HCT116 (cell line): ENCODE measurements at places on chromosomes 5 and 9. TPM values are rescaled to one million over a fixed set of nuclear protein-coding genes. Genes with fewer than 3 reads are reported as not detected.

- H3K27ac ChIP-seq: no peak overlapping the region
- no peak overlapping the region for H3K4me3 ChIP-seq
- H3K27me3 ChIP-seq: no peaks in the 10 kb centered on the region
These were observed 3.6 kb upstream of the SNAPC4 start for GRCh38 chr9:136403538-136403914.

GRCh38 chr5:175837171-175837699 lies 34.1 kb upstream of the CPLX2 start:
- H3K4me1 ChIP-seq: no peaks in the 10 kb centered on the region; the same call in 1 of the 2 replicates
- H3K27ac ChIP-seq: no peak overlapping the region
- H3K36me3 ChIP-seq: no peaks in the 10 kb centered on the region
- DNase-seq: no peak
- no peaks in the 10 kb centered on the region for H3K27me3 ChIP-seq

GRCh38 chr5:35922468-35922867 lies 16.0 kb downstream of the CAPSL start:
- no peaks in the 10 kb centered on the region for H3K36me3 ChIP-seq
- H3K27ac ChIP-seq: no peak overlapping the region
- H3K4me3 ChIP-seq: no peak overlapping the region
- peaks cover 22% of the 10 kb centered on the region for H3K27me3 ChIP-seq

- H3K36me3 ChIP-seq: no peaks in the 10 kb centered on the region
- H3K4me3 ChIP-seq: no peak overlapping the region
- peaks cover 63% of the 10 kb centered on the region for H3K27me3 ChIP-seq
- no peaks in the 10 kb centered on the region for H3K4me1 ChIP-seq
These were observed 216.0 kb upstream of the DAP start for GRCh38 chr5:10977011-10977410.

DNA sequence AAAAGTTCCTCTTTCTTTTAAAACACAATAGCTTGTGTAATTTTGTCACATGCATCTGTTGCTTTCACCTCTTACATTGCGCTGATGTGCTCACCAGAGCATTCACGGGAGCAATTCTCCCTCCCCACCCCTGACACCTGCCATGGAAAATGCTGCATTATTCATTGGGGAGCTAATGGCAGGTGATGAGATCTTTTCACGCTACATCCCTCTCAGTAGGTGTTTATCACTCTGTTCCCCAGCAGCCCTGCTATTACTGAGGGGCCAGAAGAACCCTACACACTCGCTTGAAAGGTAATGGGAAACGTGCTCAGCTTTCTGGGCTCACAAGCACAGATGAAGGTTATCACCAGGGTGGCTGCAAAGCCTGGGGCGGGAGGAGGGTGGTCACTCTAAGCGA lies 398.0 kb downstream of the PSAT1 start:
- DNase-seq: no peak
- no peak overlapping the region for H3K27ac ChIP-seq
- no peaks in the 10 kb centered on the region for H3K36me3 ChIP-seq
- H3K4me1 ChIP-seq: peaks cover 12% of the 10 kb centered on the region
- no peak overlapping the region for H3K4me3 ChIP-seq

GRCh38 chr5:79189439-79190234 lies 46.3 kb upstream of the JMY start:
- no peak overlapping the region for H3K27ac ChIP-seq
- H3K4me3 ChIP-seq: no peak overlapping the region
- peaks cover 5% of the 10 kb centered on the region; the same call in 1 of the 2 replicates for H3K4me1 ChIP-seq
- H3K36me3 ChIP-seq: no peaks in the 10 kb centered on the region
- no peak for DNase-seq

GRCh38 chr9:134071149-134071548 lies 3.3 kb upstream of the BRD3 start:
- no peaks in the 10 kb centered on the region for H3K36me3 ChIP-seq
- DNase-seq: no peak
- H3K27ac ChIP-seq: no peak overlapping the region
- no peak overlapping the region for H3K4me3 ChIP-seq

- no peaks in the 10 kb centered on the region for H3K36me3 ChIP-seq
- no peak for DNase-seq
- no peaks in the 10 kb centered on the region for H3K27me3 ChIP-seq
- H3K4me1 ChIP-seq: peaks cover 4% of the 10 kb centered on the region; the same call in 1 of the 2 replicates
These were observed 68.2 kb upstream of the SPTLC1 start for GRCh38 chr9:92183449-92183848.

- H3K36me3 ChIP-seq: no peaks in the 10 kb centered on the region
- no peak overlapping the region for H3K27ac ChIP-seq
- no peaks in the 10 kb centered on the region for H3K27me3 ChIP-seq
- H3K4me1 ChIP-seq: peaks cover 6% of the 10 kb centered on the region
These were observed 22.1 kb upstream of the LPCAT1 start for GRCh38 chr5:1545805-1546355.

GRCh38 chr5:72815580-72816283 lies 729 bp upstream of the TNPO1 start:
- H3K36me3 ChIP-seq: no peaks in the 10 kb centered on the region
- H3K4me1 ChIP-seq: peaks cover 23% of the 10 kb centered on the region
- DNase-seq: no peak
- peak overlapping the region; percentile 83 for H3K27ac ChIP-seq
- H3K27me3 ChIP-seq: no peaks in the 10 kb centered on the region

GRCh38 chr5:167999182-167999581 lies 292.3 kb upstream of the WWC1 start:
- no peak overlapping the region for H3K27ac ChIP-seq
- no peaks in the 10 kb centered on the region for H3K4me1 ChIP-seq
- H3K27me3 ChIP-seq: peaks cover 34% of the 10 kb centered on the region
- no peaks in the 10 kb centered on the region for H3K36me3 ChIP-seq
- H3K4me3 ChIP-seq: no peak overlapping the region
- no peak for DNase-seq

DNA sequence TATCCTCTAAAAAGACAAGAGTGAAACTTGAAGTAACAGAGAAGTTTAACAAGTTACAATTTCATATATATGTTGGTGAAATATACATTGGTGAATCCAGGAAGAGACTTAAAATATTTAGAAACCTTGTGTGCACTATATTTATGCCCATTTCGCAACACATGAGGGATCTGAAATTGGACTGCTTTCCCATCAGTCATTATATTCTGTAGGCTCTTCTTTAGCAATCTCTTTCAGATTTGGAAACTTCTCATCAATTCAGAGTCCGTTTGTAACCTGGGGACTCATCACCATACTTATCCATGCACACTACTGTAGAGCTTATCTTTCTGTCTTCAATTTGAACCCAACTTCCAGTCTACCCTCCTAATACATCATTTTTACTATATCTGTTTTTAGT lies 2.1 kb downstream of the ITGA1 start:
- H3K36me3 ChIP-seq: no peaks in the 10 kb centered on the region
- H3K4me1 ChIP-seq: peaks cover 15% of the 10 kb centered on the region; the same call in 1 of the 2 replicates
- no peak overlapping the region for H3K27ac ChIP-seq
- H3K27me3 ChIP-seq: no peaks in the 10 kb centered on the region

DNA sequence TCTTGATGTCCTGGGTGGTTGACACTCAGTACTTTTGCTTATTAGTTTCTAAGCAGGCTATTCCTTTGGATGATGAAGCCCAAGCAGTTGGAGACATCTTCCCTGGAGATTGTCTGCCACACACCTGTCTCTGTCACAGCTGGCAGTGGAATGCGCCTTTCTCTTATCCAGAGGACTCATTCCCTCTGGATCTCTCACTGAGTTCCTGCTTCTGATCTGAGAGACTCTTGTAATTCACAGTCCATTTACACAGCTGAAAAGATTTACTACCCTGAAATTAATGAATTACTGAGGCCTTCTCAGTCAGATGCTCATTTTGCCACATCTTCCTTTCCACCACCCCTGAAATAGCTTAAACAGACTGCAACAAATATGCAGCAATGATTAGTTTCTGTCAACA lies 15.9 kb downstream of the TAL2 start:
- no peaks in the 10 kb centered on the region for H3K27me3 ChIP-seq
- H3K27ac ChIP-seq: no peak overlapping the region
- no peaks in the 10 kb centered on the region for H3K4me1 ChIP-seq
- no peak for DNase-seq

DNA sequence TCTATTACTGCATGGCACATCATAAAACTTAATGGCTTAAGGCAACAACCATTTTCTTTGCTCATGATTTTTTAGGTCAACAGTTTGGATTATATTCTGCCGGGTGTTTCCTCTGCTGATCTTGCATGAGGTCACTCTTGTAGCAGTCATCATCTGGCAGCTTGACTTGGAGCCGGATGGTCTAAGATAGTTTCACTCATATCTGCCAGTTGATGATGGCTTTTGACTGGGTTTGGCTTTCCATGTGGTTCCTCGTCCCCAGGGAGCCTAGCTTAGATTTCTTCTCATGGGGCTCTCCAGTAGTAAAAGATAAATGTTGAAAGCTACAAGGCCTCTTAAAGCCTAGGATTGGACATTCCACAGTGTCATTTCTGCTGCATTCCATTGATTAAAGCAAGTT lies 27.4 kb downstream of the LNPEP start:
- H3K4me1 ChIP-seq: peaks cover 12% of the 10 kb centered on the region
- H3K27me3 ChIP-seq: no peaks in the 10 kb centered on the region
- no peak for DNase-seq
- H3K4me3 ChIP-seq: no peak overlapping the region

DNA sequence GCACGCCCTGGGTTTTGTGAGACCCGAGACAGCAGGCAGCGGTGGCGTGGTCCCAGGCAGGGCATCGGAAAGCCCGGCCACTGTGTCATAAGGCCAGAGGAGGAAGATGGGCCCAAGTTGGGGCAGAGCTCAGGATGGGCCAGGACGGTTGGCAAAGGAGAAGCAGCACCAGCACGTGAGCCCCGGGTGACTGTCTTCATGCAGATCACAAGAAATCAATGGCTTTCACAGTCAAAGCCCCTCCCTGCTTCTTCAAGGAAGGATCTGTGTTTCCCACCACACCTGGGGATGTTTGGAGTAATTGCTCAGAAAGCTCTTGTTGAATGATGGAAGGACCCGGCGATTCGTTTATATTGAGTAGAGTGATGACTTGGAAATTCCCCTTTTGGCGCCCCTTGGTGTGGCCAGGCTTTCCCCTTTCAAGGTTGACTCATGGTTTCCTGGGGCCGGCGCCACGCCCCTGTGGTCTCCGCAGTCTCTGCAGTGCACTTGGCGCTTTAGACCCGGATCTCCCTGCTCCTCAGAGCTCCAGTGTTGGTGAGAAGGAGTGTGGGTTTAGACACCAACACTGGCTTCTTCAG lies 52.1 kb downstream of the IL31RA start:
- DNase-seq: no peak
- H3K27me3 ChIP-seq: no peaks in the 10 kb centered on the region
- no peak overlapping the region for H3K4me3 ChIP-seq
- H3K27ac ChIP-seq: no peak overlapping the region

DNA sequence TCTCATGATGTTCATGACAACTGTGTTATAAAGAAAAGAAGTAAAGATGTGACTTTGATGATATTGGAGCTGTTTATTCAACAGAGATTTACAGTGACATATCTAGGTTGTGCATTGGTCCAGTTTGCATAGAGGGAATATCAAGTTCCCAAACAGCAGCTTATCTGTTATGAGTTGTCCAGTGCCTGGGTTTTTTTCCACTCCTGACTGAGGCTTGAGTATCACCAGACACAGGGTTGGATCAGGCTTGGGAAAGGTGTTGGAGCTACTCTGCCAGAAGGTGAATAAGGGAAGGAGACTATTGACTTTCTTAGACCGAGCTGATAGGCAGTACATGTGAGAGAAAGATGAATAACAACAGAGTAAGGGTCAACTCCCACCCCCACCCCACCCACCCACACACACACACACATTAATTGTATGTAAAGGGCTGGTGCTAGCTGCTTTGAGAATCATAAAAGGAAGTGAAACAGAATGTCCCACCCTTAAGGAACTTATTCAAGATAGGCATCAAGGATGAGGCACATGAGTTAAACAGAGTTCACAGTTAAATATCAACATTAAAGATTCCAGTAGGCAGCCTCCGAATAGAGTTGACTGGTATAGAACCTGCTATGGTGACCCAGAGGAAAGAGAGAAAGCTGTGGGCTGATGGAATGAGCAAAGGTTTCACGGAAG lies 33.0 kb upstream of the RASGRF2 start:
- no peaks in the 10 kb centered on the region for H3K36me3 ChIP-seq
- H3K4me3 ChIP-seq: no peak overlapping the region
- no peak for DNase-seq
- no peaks in the 10 kb centered on the region for H3K27me3 ChIP-seq

DNA sequence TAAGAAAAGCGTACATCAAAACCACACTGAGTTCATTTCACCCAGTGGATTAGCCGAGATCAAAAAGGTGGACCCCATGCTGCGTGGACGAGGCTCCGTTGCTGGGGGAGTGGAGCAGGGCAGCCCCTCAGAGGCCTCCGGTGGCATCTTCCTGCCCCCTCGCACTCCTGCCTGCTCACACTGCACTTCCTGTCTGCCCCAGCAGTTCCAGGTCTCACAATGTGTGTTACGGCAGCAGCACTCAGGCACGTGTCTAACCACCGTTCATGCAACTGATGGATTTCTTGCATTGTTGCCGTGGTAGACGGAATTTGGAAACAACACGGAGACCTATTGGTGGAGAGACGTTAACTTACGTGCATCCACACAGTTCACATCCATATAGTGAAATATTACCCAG lies 196.6 kb upstream of the OTULINL start:
- H3K4me1 ChIP-seq: no peaks in the 10 kb centered on the region
- peaks cover 17% of the 10 kb centered on the region for H3K36me3 ChIP-seq
- no peaks in the 10 kb centered on the region for H3K27me3 ChIP-seq
- no peak overlapping the region for H3K4me3 ChIP-seq
- H3K27ac ChIP-seq: no peak overlapping the region
- no peak for DNase-seq

DNA sequence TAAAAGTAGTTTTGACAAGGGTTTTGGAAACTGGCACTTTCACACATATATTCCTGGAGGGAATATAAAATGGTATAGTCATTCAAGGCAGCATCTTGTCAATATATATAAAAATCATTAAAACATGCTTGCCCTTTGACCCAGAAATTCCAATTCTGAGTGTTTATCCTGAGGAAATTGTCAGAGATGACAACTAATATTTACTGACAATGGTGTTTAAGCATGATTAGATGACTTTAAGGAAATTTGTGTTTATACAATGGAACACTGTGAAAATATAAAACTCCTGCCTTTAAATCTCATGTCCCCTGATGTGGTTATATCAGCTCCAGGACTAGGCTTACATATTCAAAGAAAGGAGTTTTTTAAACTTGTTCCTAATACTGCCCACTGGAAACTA lies 25.6 kb downstream of the PCSK1 start:
- no peaks in the 10 kb centered on the region for H3K4me1 ChIP-seq
- DNase-seq: no peak
- no peak overlapping the region for H3K4me3 ChIP-seq
- no peaks in the 10 kb centered on the region for H3K36me3 ChIP-seq
- H3K27ac ChIP-seq: no peak overlapping the region
- peaks cover 45% of the 10 kb centered on the region for H3K27me3 ChIP-seq

- no peaks in the 10 kb centered on the region for H3K36me3 ChIP-seq
- peak; percentile 89 for DNase-seq
- peak overlapping the region; percentile 36; the same call in 1 of the 2 replicates for H3K27ac ChIP-seq
- peaks cover 16% of the 10 kb centered on the region for H3K4me1 ChIP-seq
These were observed 1.0 kb upstream of the MCC start for GRCh38 chr5:113489299-113489698.

Gene ANKRD20A1
- total RNA-seq: 5.2 TPM

Gene PCDHGA8
- not detected for total RNA-seq

Gene IRX2
- not detected for total RNA-seq

Gene TAF1L
- not detected for total RNA-seq
